ENCODE measurements at places on chromosomes 7 and 10.

DNA sequence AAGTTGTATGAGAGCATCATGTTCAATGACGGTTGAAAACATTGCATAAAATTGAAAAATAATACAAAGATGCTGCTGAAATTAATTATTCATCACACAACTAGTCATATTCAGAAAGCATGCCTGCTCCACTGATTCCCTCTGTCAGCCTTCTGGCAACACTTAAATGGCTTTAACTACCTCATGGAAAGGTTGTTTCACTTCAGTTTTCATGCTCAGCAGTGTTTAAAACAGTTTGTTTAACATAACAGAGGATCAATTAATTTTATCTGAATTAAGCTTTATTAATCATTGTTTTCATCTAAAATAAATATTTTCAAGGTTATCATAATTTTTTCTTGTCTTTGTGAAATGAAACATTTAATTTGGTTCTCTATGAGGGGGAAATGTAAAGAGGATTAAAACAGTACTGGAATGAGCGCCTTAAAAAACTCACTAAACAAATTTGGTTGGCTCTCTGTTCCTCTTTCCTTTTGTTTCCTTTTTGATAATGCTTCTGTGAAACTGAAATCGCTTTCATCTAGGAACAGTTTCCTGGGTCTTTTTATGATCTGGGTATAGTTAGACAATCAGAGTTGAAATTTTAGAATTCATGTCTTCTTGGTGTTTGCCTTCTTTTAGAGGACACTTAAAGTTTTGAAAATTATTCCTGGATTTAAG lies 427.4 kb downstream of the SH2D4B start:
- no peak for DNase-seq

DNA sequence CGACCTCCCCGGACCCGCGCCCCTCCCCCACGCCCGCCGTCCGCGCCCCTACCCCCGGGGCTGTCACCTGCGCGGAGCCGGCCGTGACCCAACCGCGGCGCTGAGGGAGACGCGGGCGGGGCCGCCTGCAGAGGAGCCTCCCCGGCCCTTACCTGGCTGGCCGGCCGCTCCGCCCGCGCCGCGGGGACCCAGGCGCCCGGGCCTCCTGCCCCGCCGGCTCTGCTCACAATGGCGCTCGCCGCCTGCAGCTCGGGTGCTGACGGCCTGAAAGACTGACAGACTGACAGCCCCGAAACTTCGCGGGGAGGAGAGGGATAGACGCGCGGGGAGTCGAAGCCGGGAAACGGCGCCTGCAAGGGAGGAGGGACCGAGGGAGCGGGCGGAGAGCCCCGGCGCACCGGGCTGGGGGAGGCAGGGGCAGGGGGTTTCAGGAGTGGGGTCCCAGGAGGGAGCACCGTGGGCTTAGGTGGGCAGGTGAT lies 393 bp downstream of the ZNF467 start:
- DNase-seq = no peak

DNA sequence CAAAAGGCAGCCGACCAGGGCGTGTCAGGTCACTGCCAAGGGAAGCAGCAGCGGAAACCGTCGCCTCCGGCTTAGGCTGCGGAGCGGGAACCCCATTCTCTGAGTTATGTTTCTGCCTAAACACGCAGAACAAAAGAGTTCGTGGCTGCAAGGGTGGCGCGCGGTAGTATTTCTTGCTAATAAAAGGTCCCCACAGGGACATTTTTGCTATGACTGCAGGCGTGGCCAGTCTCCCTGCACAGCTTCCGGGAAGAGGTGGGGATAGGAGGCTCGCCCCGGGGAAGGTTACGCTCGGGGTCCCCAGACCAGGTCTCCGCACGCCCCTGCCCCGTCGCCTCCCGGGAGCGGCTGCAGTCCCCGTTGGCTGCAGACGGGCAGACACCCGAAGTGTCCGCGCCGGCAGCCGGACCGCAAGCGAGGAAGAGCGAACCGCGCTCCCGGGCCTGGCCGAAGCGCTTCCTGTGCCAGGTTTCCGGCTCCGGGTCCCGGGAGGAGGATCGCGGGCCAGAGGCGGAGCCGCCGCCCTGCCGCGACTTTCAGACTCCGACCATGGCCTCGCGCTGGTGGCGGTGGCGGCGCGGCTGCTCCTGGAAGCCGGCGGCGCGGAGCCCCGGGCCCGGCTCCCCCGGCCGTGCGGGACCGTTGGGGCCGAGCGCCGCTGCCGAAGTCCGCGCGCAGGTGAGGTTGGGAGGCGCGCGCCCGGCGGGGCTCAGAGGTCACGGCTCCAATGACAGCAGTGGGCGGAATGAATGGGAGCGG lies at the start of gene PDSS1:
Gene PDSS1, plus strand, starts transcription at position 539 of the 759 bp plus-strand sequence. Its CDS starts 11 bp downstream, at position 550.
- DNase-seq = no peak

DNA sequence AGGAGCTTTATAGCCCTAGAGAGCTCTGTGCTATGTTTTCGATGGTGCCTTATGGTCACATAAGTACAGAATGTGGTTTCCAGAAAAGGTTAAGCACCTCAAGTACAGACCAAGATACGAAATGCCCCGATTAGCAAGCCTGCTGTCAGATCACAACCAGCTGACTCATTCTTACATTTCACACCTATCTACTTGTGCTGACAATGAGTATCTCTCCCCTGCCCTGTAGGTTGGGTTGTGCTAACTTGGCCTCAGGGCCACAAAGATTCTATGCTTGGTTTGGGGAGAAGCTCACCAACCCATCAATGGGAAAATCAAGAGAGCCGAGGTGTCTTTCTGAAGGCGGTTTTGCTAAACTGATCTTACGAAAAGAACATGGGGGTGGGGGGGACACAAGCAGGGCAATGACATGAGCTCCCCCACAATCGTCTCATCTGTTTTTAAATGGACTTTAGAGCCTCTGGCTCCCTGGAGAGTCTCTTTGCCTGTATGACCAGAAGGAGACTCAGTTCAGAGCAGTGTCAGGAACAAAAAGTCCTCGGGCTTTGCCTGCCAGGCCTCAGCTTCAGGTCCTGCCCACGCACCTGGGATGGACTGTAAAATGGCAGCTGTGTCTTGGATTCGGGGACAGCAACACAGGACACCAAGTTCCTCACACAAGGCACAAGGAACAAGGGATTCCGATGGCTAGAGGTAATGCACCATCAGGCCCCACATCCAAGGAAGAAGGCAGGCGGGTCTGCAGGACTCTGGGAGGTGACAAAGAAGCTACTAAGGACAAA lies 55.1 kb downstream of the FAM53B start:
- DNase-seq = no peak

DNA sequence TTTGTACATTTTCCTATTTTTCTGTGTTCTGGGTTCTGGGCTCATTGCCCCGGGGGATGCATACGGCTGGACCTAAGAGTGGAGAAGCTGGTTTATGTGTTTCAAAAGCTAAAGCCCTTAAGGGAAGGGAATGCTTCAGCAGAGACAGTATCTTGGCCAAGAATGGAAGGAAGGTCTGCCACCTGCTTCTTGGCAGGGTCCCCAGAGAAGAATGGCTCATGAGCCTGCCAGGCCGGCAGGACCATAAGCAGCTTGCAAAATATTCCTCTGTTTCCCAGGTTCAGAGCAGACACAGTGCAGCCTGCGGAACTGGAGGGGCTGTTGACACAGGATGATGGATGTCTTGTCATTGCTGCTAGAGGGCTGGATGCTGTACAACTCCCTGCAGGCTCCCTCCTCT lies 7.8 kb upstream of the ABHD11 start:
- no peak for DNase-seq

DNA sequence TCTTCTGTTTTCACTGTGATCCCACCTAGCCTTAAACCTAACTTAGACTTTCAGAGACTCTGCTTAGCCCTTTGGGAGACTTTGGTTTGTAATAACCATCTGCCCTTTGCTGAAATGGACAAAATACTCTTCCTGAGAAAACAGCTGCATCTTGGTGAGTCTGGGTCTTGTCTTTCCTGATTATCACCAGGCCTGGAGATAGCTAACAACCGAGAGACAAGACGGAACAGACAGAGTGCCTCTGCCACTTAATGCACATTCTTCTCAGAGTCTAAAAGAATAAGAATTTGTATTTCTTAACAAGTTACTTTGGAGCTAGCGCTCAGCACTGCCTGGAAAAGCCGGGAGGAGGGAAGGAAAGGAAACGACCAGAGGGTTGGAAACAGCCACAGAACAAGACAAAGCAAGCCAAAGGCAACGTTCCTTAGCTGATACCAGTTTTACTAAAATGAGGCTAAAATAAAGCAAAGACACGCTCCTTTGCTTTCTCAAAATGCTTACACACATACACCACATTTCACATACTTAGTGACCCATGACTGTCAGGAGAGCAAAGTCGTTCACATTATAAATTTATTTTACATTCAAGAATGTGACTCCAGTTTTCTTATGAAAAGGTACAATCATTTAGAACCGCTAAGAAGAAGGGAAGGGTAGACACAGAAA lies 70.3 kb upstream of the DGKI start:
- no peak for DNase-seq

GRCh38 chr7:15326044-15326644 lies 235.7 kb downstream of the AGMO start:
- DNase-seq = no peak

DNA sequence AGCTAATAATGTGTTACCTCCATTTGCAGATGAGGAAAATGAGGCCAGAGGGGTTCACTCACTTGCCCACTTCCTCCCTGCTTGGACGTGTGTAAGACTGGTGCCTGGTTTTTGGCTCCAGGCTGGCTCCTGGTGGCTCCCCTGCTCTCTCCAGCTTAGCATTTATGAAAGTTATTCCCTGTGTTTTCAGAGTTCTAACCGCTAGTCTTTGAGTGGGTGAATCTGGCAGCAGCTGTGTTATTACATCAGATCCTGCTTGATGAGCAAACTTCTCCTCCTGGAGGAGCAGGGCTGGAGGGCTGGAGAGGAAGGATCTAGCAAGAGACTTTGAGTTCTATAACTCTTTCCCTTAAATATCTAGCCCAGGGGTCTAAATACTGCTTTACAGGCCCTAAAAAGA lies 80.9 kb upstream of the AGBL3 start:
- no peak for DNase-seq

DNA sequence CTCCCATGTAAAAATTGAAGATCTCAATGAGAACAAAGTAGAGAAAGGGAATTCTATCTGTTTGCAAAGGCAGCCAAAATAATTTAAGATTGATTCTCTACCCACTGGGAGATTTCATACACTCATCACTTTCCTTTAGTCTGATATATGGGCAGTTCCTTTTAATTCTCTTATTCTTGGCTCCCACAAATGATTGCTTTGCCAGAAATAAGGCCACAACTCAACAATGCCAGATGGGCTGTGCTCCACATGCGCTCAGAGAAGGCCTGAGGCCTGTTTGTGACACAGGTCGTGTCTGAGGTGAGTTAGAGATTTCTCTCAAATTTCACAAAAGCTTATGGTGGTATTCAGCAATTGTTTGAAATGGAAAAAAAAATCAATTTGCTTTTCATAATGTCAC lies 501.9 kb upstream of the SEMA3D start:
- DNase-seq = no peak

GRCh38 chr10:87650838-87651589 lies 8.7 kb upstream of the PAPSS2 start:
- DNase-seq = no peak

DNA sequence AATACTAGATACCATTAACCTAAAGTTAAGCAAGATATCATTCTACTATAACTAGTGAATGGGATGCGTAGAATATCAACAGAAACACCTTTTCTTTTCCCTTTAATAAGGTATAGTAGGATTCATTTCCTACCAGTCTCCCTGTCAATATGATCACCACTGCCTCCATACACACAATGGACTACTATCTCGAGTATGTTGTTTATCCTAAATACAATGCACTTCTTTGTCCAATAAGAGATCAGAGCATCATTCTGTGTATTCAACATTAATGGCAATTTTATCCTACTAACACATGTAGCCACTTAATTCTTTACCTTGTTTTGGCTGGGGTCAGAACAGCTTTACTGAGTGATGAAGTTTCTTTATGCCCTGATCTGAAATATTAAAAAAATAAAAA lies 276.3 kb downstream of the TFEC start:
- DNase-seq = no peak

DNA sequence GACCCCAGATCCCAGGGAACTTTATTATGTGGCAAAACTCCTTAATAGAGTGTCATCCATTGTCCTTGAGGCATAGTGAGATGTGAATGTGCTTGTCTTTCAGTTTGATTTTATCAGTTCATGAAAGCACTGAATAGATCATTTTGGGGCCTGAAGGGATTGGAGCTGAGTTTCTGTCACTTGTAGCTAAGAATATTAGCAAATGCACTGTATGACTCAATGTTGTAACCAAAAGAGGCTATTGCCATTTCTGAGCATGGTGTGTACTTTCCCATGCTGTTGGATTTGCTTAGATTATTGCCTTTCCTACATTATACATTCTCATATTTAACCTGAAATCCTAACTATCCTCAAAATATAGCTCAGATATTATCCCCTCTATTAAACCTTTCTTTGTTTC lies 130.4 kb downstream of the PRKG1 start:
- no peak for DNase-seq

DNA sequence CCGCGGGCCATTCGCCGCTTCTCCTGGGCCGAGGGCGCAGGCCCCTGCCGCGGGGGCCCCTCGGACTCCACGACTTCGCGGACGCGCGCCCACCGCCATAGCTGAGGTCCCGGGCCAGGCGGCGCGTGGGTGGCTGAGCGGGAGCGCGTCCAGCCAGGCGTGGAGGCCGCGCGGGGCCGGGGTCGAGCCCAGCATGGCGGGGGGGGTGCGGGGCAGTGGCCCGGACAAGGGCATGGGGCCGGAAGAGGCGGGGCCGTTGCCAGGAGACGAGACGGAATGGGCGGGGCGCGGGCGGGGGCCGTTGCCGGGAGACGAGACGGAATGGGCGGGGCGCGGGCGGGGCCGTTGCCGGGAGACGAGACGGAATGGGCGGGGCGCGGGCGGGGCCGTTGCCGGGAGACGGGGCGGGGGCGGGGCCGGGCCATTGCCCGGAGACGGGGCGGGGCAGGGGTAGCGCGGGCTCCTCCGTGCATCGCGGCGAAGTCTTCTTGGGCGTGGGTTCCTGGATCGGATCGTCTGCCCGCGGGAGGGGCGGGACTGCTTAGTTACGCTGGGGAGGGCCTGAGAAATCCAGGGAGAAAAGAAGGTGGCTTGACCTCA lies 14.8 kb downstream of the ADAM8 start:
- no peak for DNase-seq

- no peak for DNase-seq
Observed at GRCh38 chr7:158107806-158108205, 479.8 kb downstream of the PTPRN2 start.

- no peak for DNase-seq
Observed at GRCh38 chr7:32250003-32250402, 179.8 kb upstream of the PDE1C start.

GRCh38 chr7:50637725-50638643 lies 72.8 kb upstream of the DDC start:
- no peak for DNase-seq

GRCh38 chr7:132825222-132825621 lies 249.0 kb upstream of the PLXNA4 start:
- no peak for DNase-seq

- DNase-seq = no peak
Observed at GRCh38 chr10:90856964-90857634, 740 bp downstream of the HTR7 start.

- no peak for DNase-seq
Observed at GRCh38 chr10:103679096-103679790, 176.1 kb downstream of the SH3PXD2A start.

GRCh38 chr7:148296994-148297644 lies 293.4 kb upstream of the C7orf33 start:
- no peak for DNase-seq

- no peak for DNase-seq
Observed at GRCh38 chr7:128361411-128362379, at the start of gene PRRT4. Gene PRRT4, minus strand, starts transcription at chr7:128361690.

Data from cortex of kidney (tissue), 1 donor.